ENCODE measurements at places on chromosomes 1 and 21.

GRCh38 chr1:225880222-225880588 is 2.0 kb downstream of the TMEM63A start:
- DNase-seq = no peak

GRCh38 chr1:18814425-18814824 is 45.0 kb downstream of the TAS1R2 start:
- no peak for DNase-seq

DNA sequence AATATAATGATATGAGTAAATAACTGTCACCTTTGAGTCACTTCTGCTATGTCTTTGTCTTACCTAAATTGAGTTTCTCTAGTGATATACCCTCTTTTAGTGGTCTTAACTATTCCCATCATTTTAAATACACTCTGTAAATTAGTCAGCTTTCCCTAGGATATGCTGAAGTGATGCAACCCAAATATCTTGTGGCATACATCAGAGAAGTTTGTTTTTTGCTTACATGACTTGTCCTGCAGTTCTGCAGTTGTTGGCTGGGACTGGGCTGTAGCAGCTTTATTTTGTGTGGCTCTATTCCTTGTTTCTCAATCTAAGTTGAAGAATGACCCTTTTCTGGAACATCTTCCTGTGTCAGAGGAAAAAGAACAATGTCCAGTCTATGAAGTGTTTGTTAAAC is 76.4 kb downstream of the TTC3 start:
- no peak for DNase-seq

DNA sequence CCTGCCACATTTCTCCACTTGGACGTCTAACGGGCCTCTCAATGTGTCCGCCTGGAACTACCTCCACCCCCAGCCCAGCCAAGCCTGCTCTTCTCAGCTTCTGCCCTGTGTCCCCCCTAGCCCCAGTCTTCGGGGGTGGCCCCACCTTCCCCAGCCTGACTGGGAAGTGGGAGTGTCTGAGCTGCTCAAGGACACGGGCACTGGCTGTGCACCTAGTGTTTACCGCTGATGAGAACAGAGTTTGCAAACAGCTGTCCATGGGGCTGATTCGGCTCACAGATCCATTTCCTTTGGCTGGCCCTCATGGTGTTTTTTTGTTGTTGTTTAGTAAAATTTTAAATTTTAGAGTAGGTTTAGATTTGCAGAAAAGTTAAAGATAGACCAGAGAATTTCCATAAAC is 121.1 kb downstream of the PTPRU start:
- DNase-seq = no peak

- peak; percentile 83 for DNase-seq
Measured at GRCh38 chr21:42258150-42258884, 39.4 kb downstream of the ABCG1 start.

GRCh38 chr1:110879758-110880606 is 7.0 kb downstream of the CD53 start:
- no peak for DNase-seq

DNA sequence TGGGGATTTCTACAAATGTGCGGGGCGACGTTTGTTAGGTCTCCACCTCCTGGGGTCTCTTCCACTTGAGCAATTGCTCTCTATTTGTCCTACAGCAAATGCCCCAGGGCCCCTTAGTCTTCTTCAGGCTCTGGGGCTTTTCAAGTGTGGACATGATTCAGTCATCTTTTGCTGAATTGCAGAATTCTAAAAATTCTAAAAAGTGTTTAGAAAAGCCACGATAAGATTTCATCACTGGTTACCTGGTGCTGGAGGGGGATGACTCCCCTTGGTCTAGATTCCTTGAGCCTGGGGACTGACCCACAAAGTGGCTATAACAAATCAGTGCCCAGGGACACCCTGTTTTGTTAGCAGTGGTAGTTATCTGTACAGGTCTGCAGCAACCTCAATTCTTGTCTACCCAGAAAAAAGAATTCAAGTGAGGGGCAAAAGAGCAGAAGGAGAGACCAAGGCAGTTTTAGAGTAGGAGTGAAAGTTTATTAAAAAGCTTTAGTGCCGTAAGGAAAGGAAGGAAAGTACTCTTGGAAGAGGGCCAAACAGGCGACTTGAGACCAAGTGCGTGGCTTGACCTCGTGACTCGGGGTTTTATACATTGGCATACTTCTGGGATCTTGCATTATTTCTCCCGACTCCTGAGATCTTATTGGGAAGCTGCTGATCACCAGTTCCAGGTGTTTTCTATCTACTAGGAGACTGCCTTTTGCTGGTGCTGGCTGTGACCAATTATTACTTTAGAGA is 25.2 kb downstream of the PROK1 start:
- DNase-seq = no peak

Measured in ELF-1 (cell line).